ENCODE measurements at places on chromosomes 11 and 22. TPM values are rescaled to one million over a fixed set of nuclear protein-coding genes. Genes with fewer than 3 reads are reported as not detected.

Gene FRMD8
- 28.3 TPM for total RNA-seq

Gene KRTAP5-10
- total RNA-seq, result not detected

DNA sequence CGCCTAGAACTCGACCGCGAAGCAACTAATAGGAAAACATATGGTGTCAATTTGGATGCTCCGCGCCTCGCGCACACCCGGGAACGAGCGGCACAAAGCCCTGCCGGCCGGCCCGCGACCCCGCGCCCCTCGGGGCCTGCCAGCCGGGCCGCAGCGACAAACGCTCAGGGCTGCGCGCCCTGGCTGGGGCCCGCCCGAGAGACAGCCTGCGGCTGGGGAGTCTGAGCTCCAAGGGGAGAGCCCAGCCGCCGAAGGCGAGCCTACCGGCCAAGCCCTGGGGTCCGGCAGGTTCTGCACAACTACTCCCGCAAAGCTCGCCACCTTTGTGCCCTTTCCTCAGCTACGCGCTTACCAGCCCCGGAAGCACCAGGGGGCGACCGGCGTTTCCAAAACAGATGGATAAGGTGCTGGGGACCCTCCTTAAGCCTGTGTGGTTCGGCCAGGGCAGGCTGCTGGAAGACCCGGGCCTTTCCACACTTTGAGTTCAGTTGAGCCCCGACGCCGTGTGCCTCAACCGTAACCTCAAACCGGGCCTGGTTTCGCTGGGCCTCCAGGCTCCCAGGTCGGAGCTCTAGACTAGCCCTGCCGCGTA, 6.0 kb downstream of the PAX6 start:
- peak overlapping the region; percentile 91 for H3K4me3 ChIP-seq
- peaks cover 100% of the 10 kb centered on the region for H3K27me3 ChIP-seq

GRCh38 chr11:119282495-119282894, 34.4 kb downstream of the MCAM start:
- H3K4me1 ChIP-seq, result no peaks in the 10 kb centered on the region
- no peak overlapping the region for H3K27ac ChIP-seq
- no peak overlapping the region for H3K4me3 ChIP-seq
- no peak for DNase-seq
- no peaks in the 10 kb centered on the region for H3K27me3 ChIP-seq

- no peaks in the 10 kb centered on the region for H3K36me3 ChIP-seq
- H3K27ac ChIP-seq, result no peak overlapping the region
- DNase-seq, result no peak
- peaks cover 7% of the 10 kb centered on the region for H3K27me3 ChIP-seq
- peaks cover 20% of the 10 kb centered on the region for H3K4me1 ChIP-seq
These were observed 12.3 kb upstream of the TUB start for GRCh38 chr11:8068605-8069221.

Data from neural progenitor cell (in vitro differentiated cells).